ENCODE measurements at places on chromosomes 4 and X.

GRCh38 chr4:174207367-174207766 lies 76.1 kb downstream of the FBXO8 start:
- DNase-seq = no peak

DNA sequence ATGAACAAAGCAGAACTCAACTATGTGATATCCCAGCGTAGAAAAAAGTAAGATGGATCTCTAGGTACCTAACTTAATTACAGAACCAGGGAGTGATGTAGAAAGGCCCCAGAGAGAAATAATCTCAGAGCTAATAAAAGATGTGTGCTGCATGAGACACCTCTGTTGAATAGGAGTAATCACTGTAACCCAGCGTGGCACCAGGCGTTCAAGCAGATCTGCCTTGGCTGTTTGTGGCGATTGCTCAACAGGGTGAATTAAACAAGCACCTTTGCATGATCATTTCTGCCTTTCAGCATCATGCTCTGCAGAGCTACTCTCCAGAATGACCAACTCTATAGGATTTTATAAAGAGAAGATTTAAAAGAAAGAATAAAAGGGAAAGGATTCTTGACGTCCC lies 81.7 kb upstream of the KCNIP4 start:
- DNase-seq = peak; percentile 7

DNA sequence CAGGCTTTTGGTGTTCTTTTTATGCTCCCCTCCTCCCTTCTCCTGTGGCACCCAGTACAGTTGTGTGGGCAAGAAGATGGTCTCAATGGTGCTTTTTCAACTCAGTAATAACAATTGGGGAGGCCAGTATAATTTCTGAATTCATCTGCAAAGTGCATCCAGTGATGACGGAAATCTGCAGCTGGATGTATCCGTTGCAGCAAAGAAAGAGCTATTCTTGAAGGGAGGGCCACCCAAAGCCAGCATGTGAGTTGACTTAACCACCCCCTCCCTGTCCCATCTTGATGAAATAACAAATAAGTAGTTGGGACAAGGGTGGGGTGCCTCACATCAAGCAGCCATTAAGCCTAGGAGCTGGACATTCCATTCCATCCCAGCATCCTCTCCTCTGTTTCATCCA lies 30.7 kb downstream of the TSC22D3 start:
- no peak for DNase-seq

DNA sequence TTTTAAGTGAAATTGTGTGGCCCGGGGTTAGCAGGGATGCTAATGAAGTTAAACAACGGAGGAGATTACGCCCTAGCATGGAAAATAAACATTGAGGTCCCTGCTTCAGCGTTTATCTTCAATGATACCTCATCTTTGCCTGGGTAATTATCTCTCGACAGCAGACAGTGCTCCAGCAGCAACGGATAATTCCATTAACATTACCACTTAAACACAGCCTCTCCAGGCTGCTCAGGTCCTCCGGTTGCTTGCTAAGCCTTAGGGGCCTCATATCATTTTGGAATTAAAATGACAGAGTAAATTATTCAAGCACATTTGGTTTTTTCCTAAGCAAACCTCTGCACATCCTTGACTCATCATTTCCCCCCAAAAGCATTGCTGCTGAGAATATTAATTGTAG lies 281.5 kb upstream of the KLF3 start:
- DNase-seq = no peak

- DNase-seq = no peak
Measured at GRCh38 chr4:52997132-52997416, 135.0 kb downstream of the RASL11B start.

- no peak for DNase-seq
Measured at GRCh38 chr4:180706766-180707165, 1536.4 kb upstream of the TENM3 start.

GRCh38 chr4:52157641-52158316 lies 106.7 kb downstream of the SPATA18 start:
- no peak for DNase-seq

DNA sequence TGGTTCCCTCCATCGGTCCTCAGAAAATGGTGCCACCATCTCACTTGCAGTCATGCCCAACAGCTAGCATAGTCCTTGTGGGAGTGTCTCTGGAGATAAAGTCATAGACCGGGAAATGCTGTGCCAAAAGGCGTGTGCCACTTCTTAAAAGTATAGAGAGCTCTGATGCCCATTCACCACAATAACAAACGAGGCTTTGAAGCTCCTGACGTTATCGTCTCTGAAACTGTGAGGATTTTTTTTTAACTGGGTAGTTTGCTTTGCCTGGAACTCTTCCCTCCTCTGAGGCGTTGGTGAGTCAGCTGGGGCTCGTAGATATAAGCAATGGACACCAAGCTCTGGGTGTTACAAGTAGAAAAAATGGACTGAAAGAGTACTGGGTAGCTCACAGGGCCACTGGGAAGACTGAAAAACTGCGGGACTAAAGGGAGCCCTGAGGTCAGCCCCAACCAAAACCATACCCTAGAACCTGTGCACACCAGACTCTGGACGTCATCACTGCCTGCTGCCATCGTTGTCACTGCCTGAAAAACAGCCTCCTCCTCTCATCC lies 89.4 kb upstream of the TRIM2 start:
- peak; percentile 72 for DNase-seq

- no peak for DNase-seq
Measured at GRCh38 chrX:153379971-153380581, 21.1 kb downstream of the PNMA6E start.

DNA sequence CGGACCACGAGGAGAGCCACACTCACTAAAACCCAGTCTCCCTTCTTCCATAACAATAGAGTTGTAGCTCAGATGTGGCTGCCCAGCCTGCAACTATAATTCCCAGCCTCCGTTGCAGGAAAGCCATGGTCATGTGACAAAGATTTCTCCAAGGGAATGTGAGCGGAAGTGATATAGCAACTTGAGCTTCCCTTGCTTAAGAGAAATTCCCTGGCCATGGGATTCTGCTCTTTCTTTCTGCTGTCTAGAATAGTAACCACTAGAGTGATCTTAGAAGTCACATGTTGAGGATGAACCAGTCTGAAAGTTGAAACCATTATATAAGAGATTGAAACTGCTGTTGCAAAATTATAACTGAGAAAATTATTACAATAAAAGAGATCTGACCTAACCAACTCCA lies 86.4 kb upstream of the MED14 start:
- DNase-seq = no peak

- no peak for DNase-seq
Measured at GRCh38 chrX:8183346-8183745, 12.3 kb upstream of the VCX2 start.

DNA sequence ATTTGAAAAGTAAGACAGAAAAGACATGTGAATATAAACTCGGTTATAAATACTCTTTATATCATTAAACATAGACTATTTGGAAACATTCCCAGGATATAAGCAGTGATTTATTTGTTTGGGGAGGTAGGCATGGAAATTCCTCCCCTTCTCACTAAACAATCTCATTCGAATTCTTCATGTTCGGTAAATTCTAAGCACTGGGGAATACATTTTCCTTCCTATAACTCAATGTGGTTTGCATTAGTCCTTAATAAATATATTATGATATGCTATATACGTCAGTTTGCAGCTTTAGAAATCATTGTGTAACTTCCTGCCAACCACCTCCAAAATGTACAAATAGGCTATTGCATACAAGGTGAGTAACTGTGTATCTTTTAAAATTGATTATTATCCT lies 99.6 kb downstream of the UGT8 start:
- peak; percentile 0 for DNase-seq

- no peak for DNase-seq
Measured at GRCh38 chrX:74511704-74512103, 90.4 kb downstream of the SLC16A2 start.

DNA sequence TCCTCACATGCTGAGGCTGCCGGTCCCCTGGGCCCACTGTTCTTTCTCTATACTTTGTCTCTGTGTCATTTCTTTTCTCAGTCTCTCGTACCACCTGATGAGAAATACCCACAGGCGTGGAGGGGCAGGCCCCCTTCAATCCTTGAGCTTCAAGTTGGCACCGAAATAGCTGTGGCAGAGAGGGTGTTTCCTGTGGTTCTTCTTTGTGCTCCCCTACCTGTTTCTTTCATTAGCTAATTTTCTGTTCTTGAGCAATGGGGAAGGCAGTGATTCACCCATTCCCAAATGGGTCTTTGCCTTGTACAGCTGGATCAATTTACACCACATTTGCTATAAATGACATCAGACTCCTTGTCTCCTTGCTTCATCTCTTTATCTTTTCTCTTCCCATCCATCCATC lies 2.1 kb upstream of the CYSLTR1 start:
- DNase-seq = peak; percentile 27

DNA sequence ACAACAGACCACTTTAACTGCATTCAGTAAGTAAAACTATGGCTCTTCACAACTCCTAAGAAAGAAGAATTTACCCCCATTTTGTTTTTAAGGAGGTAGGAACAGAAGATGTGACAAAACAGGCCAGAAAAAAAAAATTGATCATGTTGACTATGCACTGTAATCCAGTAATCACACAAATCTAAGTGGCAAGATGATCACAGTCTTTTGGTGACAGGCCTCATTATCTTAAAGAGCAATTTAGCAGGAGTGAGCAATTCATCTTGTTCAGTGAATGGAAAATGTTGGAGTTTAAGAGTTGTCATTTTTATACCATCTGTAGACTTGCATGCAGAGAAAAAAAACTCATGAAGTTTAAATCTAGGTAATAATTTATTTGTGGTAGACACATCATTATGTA lies 115.1 kb downstream of the SLC39A8 start:
- DNase-seq = no peak

DNA sequence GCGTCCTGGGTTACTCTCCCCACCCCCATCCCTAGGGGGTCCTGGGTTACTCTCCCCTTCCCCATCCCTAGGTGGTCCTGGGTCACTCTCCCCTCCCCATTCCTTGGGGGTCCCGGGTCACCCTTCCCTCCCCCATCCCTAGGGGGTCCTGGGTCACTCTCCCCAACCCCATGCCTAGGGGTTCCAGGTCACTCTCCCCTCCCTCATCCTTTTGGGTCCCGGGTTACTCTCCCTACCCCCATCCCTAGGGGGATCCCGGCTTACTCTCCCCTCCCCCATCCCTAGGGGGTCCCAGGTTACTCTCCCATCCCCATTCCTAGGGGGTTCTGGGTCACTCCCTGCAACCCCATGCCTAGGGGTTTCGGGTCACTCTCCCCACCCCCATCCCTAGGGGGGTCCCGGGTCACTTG lies 1.5 kb downstream of the ASMTL start:
- DNase-seq = no peak

DNA sequence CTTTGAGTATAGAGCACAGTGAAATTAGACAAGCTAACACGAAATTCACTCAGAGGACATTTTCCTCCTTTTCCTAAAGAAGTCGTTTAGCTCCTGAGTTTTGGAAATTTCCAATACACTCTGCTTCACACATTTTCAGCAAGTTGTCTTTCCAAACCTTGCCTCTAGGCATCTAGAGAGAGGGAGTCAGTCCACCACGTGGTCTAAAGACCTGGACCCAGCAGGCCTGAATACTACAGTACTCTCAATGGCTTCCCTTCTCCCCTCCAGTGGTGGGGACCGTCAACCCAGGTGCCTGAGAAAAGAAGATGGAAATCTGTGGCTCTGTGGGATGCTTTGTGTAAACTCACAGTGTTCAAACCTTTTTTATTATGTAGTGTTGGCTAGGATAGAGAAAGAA lies 13.9 kb upstream of the SCML2 start:
- no peak for DNase-seq

DNA sequence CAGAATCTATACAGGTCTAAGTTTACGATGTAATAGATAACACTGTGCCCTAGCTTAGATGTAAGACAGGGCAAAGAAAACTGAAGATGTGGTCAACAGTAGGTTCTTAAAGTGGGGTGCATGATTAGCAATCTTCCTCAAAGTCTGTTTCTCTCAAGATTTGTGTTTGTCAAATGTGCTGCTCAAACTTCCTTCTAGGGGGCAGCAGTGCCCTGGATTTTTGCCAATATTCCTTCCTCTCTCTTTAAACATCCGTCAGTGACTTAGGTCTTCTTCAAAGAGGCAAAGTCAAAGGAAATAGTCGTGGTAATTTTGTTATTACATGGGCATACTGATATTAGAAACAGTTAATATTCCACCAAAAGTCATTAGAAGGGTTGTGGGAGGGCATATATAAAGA lies 4.2 kb upstream of the PDHA2 start:
- DNase-seq = peak; percentile 32

GRCh38 chrX:154409222-154409871 lies at the start of gene DNASE1L1:
Gene DNASE1L1 (minus strand): TSS chrX:154409254. CDS start chrX:154405568, 3,686 bp downstream.
- DNase-seq = peak; percentile 74

DNA sequence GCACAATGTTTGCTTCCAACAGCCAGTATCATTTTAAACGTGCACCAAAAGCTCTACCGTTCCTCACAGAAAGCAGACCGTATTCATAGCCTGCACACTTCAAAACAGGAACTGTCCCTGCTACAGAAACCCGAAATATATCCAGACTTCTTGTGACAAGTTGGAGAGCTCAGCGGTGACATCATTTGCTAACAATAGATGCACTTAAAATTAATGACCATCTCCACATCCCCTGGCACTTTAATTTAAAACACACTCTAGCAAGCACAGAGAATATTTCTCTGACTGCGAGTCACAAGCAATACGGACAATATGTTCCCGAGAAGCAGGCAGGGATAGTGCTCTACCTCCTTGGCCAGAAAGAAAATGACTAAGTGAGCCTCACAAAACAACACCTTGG lies 2.5 kb downstream of the NYX start:
- no peak for DNase-seq
